CD8-positive, alpha-beta memory T cell (primary cell): ENCODE measurements at places on chromosomes 2 and 18.

GRCh38 chr2:182713601-182714000 lies 2.5 kb upstream of the DNAJC10 start:
- DNase-seq = no peak

DNA sequence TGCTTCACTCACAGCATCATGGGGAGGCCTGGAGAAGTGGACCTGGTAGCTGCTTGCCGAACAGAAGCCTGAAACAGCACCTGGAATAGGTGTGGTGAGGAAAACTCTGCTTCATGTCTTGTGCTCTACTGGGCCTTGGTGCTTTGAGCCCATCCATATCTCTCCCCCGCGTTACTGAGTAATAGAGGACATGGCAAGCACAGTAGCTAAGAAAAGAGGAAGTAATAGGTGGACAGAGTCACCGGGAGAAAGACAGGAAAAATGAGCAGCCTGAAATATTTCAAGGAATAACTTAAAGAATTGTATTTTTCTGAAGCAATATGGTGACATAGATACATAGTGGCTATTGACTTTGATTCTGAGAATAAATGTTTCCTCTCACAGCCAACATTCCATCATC lies 14.0 kb upstream of the HNMT start:
- no peak for DNase-seq

DNA sequence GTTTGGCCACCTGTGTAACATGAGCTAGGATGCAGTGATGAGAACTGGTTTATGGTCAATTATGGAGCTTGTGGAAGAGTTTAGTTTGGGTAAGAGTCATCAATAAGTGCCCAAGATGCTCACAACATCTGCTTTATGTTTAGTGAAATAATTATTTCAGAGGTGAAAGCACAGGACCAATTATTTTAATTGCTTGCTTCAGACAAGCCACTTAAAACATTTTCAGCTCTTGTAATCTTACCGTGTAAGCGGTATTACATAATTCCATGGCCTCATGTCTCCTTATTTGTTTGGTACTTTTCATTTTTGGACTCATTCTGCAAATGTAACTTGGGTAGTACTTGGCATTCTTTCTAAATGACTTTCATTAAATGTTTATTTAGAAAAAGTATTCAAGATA lies 5.4 kb downstream of the B3GNT2 start:
- DNase-seq = no peak

DNA sequence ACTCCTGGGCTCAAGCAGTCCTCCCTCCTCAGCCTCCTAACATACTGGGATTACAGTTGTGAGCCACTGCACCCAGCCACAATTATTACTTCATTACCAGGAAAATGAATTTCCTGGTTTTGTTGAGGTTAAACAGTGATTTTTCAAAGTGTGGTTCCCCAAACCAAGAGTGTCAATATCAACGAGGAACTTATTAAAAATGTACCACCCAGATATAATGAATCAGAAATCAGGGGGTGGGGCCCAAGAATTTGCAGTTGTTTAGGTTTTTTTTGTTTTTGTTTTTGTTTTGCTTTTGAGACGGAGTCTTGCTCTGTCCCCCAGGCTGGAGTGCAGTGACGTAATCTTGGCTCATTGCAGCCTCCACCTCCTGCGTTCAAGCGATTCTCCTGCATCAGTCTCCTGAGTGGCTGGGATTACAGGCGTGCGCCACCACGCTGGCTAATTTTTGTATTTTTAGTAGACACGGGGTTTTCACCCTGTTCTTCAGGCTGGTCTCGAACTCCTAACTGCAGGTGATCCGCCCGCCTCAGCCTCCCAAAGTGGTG lies 94.1 kb downstream of the WDSUB1 start:
- no peak for DNase-seq

DNA sequence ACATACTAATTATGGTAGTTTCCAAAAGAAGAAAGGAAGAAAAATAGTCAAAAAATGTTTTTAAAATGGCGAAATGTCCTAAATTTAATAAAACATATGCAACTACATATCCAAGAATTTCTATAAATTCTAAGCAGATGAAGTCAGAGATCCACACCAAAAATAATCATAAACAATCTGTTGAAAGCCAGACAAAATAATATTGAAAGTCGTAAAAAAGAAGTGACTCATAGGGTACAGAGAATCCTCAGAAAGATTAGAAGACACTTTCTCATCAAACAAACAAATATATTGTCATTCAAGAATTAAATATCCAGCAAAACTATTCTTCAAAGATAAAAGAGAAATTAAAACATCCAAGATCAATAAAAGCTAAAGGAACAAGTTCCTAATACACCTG lies 281.4 kb upstream of the ZNF804A start:
- DNase-seq = no peak

GRCh38 chr18:27712066-27712465 lies 464.9 kb downstream of the CDH2 start:
- DNase-seq = no peak

- DNase-seq = no peak
Measured at GRCh38 chr2:231621051-231621879, 28.6 kb downstream of the TEX44 start.

GRCh38 chr2:217402761-217403383 lies 543.0 kb upstream of the TNP1 start:
- DNase-seq = no peak

GRCh38 chr2:25072606-25073005 lies 30.7 kb downstream of the EFR3B start:
- DNase-seq = no peak
